Fibroblast of skin of right biceps (primary cell): ENCODE measurements at places on chromosomes 1 and 21.

GRCh38 chr1:168301664-168302320 is 21.1 kb downstream of the TBX19 start:
- DNase-seq, result peak; percentile 77

DNA sequence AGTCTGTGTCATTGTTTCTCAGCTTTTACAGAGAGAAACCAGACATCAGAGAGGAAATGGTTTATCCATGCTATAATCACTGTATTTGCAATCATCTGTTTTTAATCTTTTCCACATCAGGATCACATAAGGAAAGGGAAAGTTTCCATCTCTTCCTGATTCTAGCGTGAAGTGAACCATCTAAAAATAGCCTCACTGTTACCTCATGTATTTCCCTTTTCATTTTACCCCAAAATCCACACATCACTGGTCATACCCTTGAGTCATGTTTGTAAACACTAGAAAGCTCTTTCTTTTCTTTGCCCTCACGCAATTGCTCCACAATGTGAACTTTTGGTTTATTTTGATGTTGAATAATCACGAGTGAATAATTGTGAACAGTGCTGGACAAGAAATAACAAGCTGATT is 146.0 kb downstream of the PLA2G4A start:
- peak; percentile 97 for DNase-seq

DNA sequence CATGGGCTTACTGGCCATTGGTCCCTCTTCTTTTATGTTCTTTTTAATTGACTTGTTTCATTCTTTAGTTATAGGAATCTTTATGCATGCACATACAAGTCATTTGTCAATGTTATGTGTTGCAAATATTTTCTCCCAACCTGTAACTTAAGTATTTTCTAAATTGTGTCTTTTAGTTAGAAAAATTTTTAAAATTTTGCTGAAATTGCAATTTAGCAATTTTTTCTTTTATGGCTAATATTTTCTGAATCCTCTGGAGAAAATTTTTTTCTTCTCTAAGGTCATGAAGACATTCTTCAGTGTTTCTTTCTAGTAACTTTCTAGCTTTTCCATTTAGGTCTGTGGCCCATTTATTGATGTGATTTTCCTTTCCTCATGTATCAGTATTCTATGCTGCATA is 48.9 kb upstream of the TENT5C start:
- no peak for DNase-seq

GRCh38 chr1:34477632-34478141 is 277.2 kb upstream of the GJB5 start:
- DNase-seq, result no peak
